ENCODE measurements at places on chromosomes 1 and 21. TPM values are rescaled to one million over a fixed set of nuclear protein-coding genes. Genes with fewer than 3 reads are reported as not detected.

AIRE gene
- not detected for total RNA-seq

BEND5 gene
- total RNA-seq, result 18.2 TPM

FMO1 gene
- total RNA-seq, result 22.3 TPM

TMEM61 gene
- total RNA-seq, result 13.9 TPM

CLDN17 gene
- not detected for total RNA-seq

SNX7 gene
- total RNA-seq, result 26.4 TPM

GPR25 gene
- not detected for total RNA-seq

NTNG1 gene
- not detected for total RNA-seq

GJC2 gene
- not detected for total RNA-seq

TRIM67 gene
- 0.13 TPM for total RNA-seq

ITLN1 gene
- 14.4 TPM for total RNA-seq

UTS2 gene
- not detected for total RNA-seq

RHD gene
- total RNA-seq, result not detected

WNT9A gene
- total RNA-seq, result 0.83 TPM

UBE4B gene
- total RNA-seq, result 57.4 TPM

GNPAT gene
- total RNA-seq, result 38.5 TPM

RUNX1 gene
- 15.1 TPM for total RNA-seq

DNAJC6 gene
- 1.7 TPM for total RNA-seq

FTCD gene
- total RNA-seq, result 1.0 TPM

BSND gene
- total RNA-seq, result not detected

CENPL gene
- total RNA-seq, result 4.7 TPM
